Central memory CD4-positive, alpha-beta T cell (primary cell): ENCODE measurements at places on chromosomes 6 and 20.
A peak's percentile ranks its signal among the peaks of the same experiment; 100 is the strongest.

GRCh38 chr6:3310703-3311102 lies 52.0 kb downstream of the PSMG4 start:
- DNase-seq = no peak

- DNase-seq = no peak
Observed at GRCh38 chr20:32110173-32110704, 725 bp downstream of the TM9SF4 start.

GRCh38 chr20:62066339-62066982 lies 780 bp upstream of the TAF4 start:
- peak; percentile 37 for DNase-seq

GRCh38 chr6:934686-935085 lies 241.7 kb upstream of the EXOC2 start:
- DNase-seq = no peak

GRCh38 chr20:60013296-60014139 lies 55.3 kb downstream of the CDH26 start:
- no peak for DNase-seq

DNA sequence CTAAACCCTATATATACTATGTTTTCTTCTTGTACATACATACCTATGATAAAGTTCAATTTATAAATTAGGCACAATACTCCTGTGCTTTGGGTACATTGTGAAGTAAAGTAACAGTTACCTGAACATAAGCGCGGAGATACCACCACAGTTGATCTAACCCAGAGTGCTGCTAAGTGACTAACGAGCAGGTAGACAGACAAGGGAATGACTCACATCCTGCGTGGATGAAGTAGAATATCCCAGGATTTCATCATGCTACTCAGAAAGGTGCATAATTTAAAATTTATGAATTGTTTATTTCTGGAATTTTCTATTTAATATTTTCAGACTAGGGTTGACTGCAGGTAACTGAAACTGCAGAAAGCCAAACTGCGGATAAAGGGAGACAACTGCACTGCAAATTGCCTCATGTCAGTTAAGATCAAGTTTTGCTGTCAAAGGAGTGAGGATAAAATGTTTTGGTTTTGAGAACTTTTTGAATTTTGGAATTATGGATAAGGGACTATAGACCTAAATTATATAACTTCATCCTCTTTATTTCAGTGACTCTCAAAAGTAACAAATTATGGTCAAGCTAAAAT lies 14.4 kb downstream of the MKKS start:
- no peak for DNase-seq

- DNase-seq = peak; percentile 42
Observed at GRCh38 chr6:111210194-111210728, 123.0 kb downstream of the SLC16A10 start.

DNA sequence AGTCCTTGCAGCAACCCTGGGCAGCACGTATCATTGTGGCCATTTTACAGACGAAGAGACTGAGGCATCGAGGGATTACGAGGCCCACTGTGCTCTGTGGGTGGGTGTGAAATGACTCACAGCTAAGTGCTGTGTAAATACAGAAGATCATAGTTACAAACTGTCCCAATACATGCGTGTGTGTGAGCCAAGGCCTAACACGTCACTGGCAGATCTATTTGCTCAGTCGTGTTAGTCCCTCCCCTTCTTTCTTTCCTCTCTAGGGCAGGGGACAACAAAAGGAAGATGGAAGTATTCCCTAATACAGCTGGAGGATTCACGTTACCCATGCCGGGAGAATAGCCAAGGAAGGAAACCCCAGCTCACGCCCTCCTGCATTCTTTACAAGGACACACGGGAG lies 175.9 kb downstream of the CDC5L start:
- DNase-seq = no peak

GRCh38 chr6:63349401-63349800 lies 29.6 kb upstream of the LGSN start:
- DNase-seq = no peak

- no peak for DNase-seq
Observed at GRCh38 chr6:127107916-127108315, 10.6 kb upstream of the RSPO3 start.

DNA sequence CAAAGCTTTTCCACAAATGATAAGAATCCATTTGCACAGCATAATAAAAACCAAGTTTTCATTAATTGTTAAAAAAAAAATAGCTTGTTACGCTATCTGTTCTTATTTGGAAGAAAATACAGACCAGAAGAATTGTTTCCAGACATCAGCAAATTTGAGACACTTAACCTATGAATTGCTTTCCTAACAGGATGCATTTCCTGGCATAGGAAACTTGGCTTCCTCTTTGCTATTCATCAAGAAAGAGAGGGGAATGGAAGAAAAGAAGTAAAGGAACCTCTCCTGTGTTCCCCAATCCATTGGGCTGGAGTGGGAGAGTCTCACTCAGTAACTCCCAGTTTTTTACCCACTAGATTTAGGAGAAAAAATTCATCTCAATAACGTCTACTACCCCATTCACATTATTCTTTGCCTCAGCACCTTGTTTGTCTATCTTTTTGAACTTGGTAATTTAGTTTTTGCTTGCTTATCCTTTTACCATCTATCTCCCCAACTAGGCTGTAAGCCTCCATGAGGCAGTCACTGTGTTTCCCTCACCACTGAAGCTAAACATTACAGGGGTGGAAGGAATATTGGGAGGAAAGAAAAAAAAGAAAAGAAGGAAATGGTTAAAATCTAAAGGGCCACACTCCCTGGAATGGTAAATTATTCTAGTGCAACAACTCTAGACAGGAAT lies 150.3 kb downstream of the COL21A1 start:
- no peak for DNase-seq

- DNase-seq = no peak
Observed at GRCh38 chr20:37525810-37526209, 1.9 kb downstream of the BLCAP start.

- DNase-seq = no peak
Observed at GRCh38 chr20:48823960-48824498, 3.8 kb downstream of the PREX1 start.

DNA sequence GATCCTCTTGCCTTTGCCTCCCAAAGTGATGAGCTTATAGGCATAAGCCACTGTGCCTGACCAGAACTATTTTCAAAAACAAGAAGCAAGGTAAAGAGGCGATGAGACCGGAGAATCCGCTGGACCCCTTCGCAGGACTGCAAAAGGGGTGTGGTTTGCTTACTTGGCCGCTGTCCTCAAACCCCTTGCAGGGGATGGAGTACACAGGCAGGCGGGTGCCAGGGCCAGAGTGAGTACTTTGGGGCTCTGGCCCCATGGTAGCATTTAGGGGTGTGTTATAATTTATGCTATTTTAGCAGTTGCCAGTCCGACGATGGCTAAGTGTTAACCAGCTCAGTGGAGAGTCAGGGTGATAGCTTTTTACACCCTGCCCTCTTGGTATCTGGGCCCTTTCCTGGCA lies 1454.9 kb downstream of the HACE1 start:
- no peak for DNase-seq

DNA sequence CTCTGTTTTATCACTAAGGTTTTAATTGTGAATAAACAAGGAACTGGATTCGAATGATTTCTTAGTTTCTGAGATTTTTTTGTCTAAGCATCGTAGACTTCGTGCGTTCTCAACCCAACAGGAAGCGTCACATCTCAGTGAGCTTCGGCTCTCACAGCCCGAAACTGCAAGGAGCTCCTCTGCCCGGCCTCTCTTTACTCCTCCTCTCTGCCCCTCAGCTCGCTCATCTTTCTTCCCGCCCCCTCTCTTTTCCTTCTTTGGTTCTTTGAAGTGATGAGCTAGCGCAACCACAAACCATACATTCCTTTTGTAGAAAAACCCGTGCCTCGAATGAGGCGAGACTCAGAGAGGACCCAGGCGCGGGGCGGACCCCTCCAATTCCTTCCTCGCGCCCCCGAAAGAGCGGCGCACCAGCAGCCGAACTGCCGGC lies 480 bp upstream of the NT5E start:
- DNase-seq = peak; percentile 13

DNA sequence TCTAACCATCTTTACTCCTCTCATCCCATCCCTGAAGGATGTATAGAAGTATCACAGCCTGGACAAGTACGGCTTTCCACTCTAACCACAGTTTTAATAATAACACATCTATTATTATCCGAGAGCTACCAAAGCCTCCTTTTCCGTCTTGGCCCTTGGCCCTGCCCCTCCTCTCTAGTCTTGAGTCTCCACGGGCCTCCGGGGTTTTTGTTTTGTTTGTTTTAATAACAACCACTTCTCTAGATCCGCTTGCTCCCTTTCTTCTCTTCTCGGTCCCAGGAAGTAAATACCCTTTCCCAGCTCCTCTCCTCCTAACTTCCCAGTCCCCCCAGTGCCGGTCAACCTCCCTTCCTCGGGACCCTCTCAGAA lies 661 bp downstream of the LCA5 start:
- DNase-seq = no peak

DNA sequence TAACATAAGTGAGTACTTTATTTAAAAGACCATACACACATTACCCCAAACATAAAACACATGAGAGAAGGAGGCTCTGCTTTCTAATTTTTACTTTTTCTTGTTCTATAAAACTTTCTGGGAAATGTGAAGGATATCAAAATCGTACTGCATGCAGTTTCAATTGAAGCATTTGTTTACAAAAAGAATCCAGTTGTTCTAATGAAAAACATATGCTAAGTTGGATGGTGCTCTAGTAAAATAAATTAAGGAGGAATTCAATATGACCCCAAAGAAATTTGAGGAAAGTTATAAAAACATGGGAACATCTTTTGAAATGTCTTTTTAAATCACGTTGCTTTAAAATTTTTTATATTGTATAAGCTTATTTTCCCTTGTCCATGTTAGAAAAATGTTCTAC lies 37.6 kb downstream of the OR2B6 start:
- DNase-seq = no peak

- no peak for DNase-seq
Observed at GRCh38 chr6:146335336-146335735, 208.3 kb upstream of the RAB32 start.

DNA sequence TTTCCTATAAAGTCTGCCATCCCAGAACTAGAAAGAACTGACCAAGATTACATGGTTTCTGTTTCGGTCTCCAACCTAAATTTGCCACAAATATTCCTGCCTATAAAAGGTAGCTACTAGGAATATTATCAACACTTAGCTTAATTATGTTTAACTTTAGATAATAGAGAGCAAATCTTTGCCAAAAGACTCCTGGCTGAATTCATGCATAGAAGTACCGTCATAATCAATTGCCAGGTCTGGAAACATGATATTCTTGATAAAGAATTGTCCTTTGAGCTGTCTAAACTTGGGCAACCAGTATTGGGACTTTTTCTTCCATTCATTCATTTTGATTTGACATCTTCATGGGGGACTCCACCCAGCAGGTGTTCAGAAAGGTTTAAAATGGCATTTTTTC lies 22.4 kb downstream of the CALHM6 start:
- no peak for DNase-seq

DNA sequence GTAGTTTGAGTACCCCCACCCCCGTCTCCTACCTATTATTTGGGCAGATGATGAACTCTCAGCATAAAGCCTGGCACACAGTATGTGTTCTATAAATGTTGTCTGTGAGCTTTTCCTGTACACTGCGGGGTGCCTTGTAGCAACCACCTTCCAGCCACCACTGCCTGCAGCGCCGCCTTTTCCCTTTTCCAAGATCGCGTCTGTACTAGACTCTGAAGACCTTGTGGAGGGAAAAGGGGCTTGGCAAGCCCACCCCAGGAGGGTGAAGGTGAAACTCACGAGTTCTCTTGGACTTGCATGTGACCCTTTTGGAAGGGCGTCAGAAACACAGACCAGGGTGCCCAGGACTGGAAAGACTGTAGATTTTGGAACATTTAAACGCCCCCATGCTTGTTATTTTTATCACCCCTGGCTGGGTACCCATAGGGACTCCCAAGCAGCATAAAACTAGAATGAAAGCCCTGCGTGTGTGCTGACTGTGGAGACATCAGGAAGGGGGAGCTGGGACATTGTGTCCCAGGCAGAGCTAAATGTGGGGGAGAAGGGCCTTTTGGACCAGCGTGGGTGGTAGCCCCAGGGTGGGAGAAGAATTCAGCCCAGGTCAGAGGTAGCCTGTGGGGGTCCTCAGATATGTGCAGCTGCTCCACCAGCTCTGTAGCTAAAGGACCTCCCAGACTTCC lies 8.3 kb downstream of the BAK1 start:
- DNase-seq = no peak

DNA sequence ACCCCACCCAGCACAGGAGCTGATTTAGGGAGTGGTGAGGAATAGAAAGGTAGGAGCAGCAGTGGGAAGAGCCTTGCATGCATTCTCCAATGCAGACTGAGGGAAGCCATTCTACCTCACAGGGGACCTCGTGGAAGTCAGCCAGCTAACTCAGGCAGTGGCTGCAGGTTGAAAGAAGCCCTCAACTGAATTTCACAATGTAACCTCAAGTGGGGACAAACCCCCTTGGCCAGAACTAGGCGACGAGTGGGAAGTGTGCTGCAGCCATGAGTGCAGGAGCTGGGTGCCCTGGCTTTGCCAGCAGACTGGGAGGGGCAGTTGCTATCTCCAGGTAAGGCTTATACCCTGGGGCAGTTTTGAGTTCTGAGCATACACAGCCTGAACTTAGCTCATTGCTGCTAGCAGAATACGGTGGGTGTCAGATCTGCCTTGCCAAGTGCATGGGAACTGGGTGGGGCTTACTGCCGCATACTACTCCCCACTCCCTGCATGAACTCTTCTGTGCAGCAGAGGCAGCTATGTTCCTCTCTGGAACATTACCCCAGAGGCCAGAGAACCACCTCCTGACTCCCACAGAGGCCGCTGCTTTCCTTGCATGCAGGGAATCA lies 126.5 kb downstream of the CDK19 start:
- no peak for DNase-seq

DNA sequence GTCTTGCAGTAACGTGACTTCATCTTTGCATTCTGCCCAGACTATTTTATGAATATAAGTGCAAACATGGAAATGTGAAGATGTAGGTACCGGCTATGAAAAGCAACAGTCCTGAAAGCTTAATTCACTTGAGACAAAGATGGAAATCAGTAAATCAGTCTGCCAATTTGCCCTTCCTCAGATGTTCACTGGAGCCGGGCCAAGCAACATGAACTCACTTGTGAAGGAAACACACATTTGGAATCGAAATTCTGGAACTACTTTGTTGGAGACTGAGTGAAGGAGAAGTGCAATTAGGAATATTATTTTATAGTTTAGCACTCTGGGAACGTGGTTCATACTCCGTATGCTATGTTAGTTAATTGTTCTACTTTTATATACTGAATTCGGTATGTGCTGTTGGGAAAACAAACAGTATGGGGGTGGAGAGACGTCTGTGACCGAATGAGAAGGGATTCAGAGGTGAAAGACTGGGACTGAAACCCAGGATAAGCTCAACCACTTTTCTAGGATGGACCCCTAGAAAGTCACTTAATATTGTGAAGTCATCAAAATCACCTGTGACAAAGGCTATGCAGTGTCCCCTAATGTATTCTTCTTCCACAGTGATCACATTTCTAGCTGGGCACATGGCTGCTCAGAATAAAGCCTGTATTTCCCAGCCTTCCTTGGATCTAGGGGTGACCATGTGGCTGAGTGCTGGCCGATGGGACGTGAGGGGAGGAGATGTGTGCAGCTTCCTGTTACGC lies 95.5 kb downstream of the PREX1 start:
- DNase-seq = no peak
